ENCODE measurements at places on chromosomes 4 and X.

DNA sequence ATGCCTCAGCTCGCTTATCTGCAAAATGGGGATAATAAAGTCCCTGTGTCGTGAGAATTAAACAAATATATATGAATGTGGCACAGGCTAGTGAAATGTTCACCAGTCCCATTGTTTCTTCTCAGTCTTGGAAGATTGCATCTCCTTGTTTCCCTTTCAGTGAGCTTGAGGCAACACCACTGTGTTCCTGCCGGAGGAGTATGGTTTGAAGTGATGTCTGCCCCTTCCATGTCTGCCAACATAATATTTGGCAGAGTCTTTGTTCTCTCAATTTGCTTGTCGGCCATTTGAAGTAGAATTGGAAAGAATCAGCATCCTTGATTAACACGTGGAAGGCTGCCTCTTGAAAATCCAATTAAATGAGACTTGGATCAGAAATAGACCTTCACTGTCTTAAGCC is 1088.5 kb upstream of the INTU start:
- DNase-seq = no peak

- DNase-seq = no peak
Observed at GRCh38 chrX:136353526-136354093, 52.8 kb downstream of the ADGRG4 start.

DNA sequence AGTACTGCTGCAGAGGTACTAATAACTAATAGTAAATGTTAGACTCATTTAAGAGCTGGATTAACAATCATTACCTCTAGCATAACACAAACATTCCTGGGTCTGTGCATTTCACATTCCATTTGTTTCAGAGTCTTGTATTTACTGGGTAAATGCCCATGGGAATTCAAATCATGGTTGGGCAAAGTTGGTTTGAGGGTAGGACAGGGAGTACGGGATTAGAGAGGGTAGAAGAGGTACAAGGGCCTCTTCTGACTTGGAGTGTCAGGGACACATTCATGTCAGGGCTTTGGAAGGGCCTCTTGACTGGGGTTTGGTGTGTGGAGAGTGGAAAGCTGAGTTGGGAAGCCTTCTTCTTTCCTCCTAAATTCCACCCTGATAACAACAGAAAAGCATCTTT is 65.9 kb downstream of the WWC2 start:
- no peak for DNase-seq

- DNase-seq = no peak
Observed at GRCh38 chr4:170003071-170004070, 22.8 kb downstream of the MFAP3L start.

Data from stimulated activated CD8-positive, alpha-beta memory T cell treated with anti-CD3 and anti-CD28 coated beads, Interleukin-7, amount 100 ng/mL, for 4 hours (primary cell).